ENCODE measurements at places on chromosomes 16 and 17. TPM values are rescaled to one million over a fixed set of nuclear protein-coding genes. Genes with fewer than 3 reads are reported as not detected.

Gene DCTPP1
- total RNA-seq, result 56.5 TPM

Gene ENPP7
- not detected for total RNA-seq

Gene MYL4
- total RNA-seq, result not detected

Gene CACNG5
- not detected for total RNA-seq

Gene TMEM114
- total RNA-seq, result not detected

Gene NPIPA5
- total RNA-seq, result 9.1 TPM

Gene UTP4
- 112 TPM for total RNA-seq

Gene DCAF7
- total RNA-seq, result 126 TPM

Gene CFAP97D1
- not detected for total RNA-seq

Gene CACNG1
- not detected for total RNA-seq

Gene ZDHHC1
- 2.1 TPM for total RNA-seq

Gene NOG
- 0.91 TPM for total RNA-seq

Gene CSHL1
- not detected for total RNA-seq

Gene NTN1
- total RNA-seq, result 1.5 TPM

Gene PPY
- total RNA-seq, result not detected

Gene SCN4A
- 0.93 TPM for total RNA-seq

Gene OR1A1
- not detected for total RNA-seq

Gene CLEC18A
- 1.6 TPM for total RNA-seq

Gene LGALS9C
- not detected for total RNA-seq

Gene RPS6KB1
- 65.8 TPM for total RNA-seq

Gene OR3A3
- not detected for total RNA-seq

Gene PROCA1
- total RNA-seq, result 8.0 TPM

Gene TBC1D3
- total RNA-seq, result not detected

Gene ADAP2
- total RNA-seq, result 1.5 TPM

Gene RUNDC3A
- total RNA-seq, result 1.4 TPM

Gene MYH13
- not detected for total RNA-seq

Gene TMEM92
- 0.51 TPM for total RNA-seq

Gene SEZ6L2
- 0.31 TPM for total RNA-seq

Gene GLIS2
- 1.3 TPM for total RNA-seq

Gene CMTM4
- total RNA-seq, result 3.7 TPM

Gene PRAC2
- not detected for total RNA-seq

Gene RNF40
- 60.2 TPM for total RNA-seq

Gene ZFHX3
- total RNA-seq, result 1.0 TPM

Gene CHRNE
- total RNA-seq, result 0.89 TPM

Gene CES4A
- total RNA-seq, result 24.4 TPM

Gene SAMD14
- 6.9 TPM for total RNA-seq

Gene SLC35B1
- 73.9 TPM for total RNA-seq

Gene VEZF1
- 42.6 TPM for total RNA-seq

Gene NEURL4
- total RNA-seq, result 37.6 TPM

Gene TP53TG3F
- not detected for total RNA-seq

Gene P2RX5
- total RNA-seq, result 46.5 TPM

Gene TEKT3
- not detected for total RNA-seq

Gene PPP1R27
- not detected for total RNA-seq

Gene RASL10B
- total RNA-seq, result 0.32 TPM

Gene MT1A
- 1.5 TPM for total RNA-seq

Gene GINS2
- 32.6 TPM for total RNA-seq

Gene KRT25
- not detected for total RNA-seq

Gene MVD
- 64.5 TPM for total RNA-seq

Gene BAIAP3
- 1.1 TPM for total RNA-seq

Gene CPHXL2
- total RNA-seq, result not detected

All from activated T-cell treated with anti-CD3 and anti-CD28 coated beads, Interleukin-2, amount 50 U/mL, for 72 hours (primary cell).